ENCODE measurements at places on chromosomes 12 and 14.

DNA sequence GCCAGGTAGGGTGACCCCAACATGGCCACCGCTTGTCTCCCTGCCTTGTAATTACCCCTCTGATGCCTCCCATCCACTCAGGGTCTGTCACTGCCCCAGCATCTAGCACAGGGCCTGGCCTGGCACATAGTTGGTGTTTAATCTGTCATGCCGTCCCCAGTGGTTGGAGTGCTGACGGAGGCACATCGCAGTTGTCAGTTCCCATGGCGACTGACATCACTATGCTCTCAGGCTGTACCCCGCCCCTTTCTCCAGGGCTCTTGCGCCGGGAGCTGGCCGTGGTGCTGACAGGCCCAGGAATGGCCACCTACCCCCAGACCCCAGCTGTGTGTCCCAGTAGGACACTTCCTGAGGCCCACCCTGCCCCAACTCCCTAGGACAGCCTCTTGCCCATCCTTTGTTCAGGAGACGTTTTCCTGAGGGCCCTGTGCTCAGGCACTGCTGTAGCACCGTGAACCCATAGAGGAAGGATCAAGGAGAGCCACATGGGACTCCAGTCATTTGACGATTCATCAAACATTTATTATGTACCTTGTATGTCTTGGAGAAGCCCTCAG is 23.0 kb downstream of the FAM222A start:
- peak; percentile 56 for DNase-seq

- no peak for DNase-seq
Observed at GRCh38 chr12:89346741-89347324, 5.5 kb downstream of the DUSP6 start.

GRCh38 chr14:45290547-45290946 is 37.5 kb upstream of the MIS18BP1 start:
- DNase-seq, result no peak

DNA sequence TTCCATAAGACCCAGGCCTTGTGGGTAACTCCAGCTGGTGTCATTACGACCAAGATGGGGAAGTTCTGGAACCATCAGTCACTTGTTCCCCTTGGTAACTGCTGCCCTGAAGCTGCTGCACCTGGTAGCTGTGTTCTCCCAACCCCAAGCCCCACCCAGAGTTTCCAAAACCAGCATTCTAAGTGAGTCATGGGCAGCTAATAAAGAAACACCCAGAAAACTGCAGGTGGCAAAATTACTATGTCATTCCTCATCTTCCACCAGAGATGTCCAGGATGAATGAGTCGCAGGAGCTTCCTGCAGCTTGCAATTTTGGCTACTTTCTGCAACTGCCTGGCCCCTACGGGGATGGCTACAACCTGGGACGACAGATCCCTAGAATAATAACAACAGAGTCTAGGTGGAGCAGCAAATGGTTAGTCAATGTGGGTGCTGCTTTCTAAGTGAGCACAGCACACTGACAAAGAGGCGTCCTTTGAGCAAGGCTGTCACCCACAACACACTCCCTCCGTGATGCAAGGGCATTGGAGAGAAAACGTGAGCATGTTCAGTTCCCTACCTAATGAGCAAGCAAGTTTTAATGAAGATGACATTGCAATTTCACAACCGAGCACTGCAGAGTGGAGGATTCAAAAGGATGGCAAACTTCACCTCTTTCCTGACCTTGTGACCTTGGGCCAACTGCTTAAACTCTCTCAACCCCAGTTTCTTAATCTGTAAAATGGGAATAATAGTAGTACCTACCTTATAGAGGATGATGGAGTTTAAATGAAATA is 301.4 kb upstream of the NOS1 start:
- DNase-seq, result peak; percentile 44

GRCh38 chr12:55666508-55666907 is 29.8 kb downstream of the OR10P1 start:
- no peak for DNase-seq

GRCh38 chr14:73468828-73469375 is 10.6 kb upstream of the NUMB start:
- DNase-seq, result no peak

- DNase-seq, result no peak
Observed at GRCh38 chr14:61145034-61145902, 135.9 kb downstream of the TMEM30B start.

DNA sequence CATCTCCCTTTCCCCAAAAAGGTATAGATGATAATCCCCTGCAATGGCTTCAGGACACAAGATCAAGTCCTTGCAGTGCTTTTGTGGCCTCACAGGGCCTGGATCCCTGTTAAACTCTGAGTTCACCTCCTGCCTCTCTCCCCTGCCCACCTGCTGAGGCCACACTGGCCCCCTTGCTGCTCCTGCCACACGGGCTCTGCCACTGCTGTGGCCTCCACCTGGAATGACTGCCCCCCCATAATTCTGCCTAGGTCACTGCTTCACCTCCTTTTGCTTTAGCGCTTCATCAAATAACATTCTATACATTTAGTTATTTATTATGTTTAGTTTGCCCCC is 653 bp upstream of the IFI27 start:
- DNase-seq, result no peak

GRCh38 chr14:100340423-100340813 is 17.3 kb downstream of the SLC25A47 start:
- DNase-seq, result no peak

- DNase-seq, result no peak
Observed at GRCh38 chr12:4118601-4119156, 154.9 kb upstream of the CCND2 start.

- no peak for DNase-seq
Observed at GRCh38 chr12:124131659-124132058, 158.6 kb downstream of the ZNF664 start.

GRCh38 chr12:52655720-52656124 is 3.7 kb upstream of the KRT2 start:
- no peak for DNase-seq

- no peak for DNase-seq
Observed at GRCh38 chr14:51431033-51431709, 191.1 kb downstream of the TMX1 start.

DNA sequence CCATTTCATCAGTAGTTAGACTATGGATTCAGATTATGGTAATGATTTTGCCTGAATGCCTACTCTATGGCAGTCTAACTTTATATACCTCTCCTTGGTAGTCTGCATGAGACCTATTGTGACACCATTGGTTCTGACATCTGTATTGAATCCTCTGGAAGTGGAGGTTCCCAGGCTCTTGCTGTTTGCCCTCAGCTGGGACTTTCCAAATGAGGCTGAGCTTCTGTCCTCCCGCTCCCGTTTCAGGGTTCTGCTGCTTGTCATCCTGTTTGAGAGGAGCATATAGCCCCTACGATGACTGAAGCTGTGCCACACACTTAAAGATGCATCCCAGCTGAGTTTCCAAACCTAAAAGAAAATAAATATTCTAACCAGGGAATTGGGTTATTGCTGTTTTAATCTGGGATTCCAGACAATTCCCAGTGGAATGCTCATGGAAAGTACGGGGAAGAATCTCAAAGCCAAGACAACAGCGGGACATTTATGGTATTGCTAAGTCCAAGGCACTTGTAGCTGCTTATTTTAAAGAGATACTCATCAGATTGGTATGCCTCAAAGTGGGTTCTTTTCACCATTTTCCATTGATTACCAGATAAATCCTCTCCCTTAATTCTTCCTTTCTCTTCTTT is 105.9 kb downstream of the ETV6 start:
- no peak for DNase-seq

DNA sequence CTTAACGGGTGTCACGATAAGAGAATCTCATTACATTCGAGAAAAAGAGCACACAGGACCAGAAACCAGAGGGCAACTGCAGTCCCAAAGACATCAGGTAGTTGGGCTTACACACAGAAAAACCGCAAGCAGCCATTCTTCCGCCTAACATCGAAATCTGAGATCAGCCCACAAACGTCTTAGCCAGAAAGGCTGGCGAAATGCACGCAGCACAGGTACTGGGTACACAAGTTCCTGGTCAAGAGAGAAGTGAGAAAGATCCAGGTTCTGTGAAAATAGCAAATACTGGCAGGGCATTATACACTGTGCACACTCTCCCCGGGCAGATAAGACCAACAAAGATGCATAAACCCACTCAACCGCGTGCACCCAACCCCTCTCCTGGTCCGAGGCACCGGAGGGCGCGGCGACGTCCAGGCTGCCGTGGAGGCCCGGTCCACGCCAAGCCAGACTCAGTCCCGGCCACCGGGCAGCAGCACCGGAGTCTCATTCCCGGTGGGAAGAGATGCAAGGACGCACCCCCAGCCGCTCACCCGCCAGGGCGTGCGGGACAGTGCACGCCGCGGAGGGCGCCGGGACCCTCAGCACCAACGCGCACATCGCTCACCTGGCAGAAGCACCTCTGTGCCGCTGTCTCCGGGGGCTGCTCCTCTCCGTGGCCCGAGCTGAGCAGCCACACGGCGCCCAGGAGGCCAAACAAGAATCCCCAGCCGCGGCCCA is 437 bp downstream of the ERO1A start:
- peak; percentile 32 for DNase-seq

GRCh38 chr12:32756476-32757066 is 874 bp upstream of the YARS2 start:
- no peak for DNase-seq

GRCh38 chr12:9864913-9865675 is 4.1 kb downstream of the CLEC2B start:
- DNase-seq, result no peak

DNA sequence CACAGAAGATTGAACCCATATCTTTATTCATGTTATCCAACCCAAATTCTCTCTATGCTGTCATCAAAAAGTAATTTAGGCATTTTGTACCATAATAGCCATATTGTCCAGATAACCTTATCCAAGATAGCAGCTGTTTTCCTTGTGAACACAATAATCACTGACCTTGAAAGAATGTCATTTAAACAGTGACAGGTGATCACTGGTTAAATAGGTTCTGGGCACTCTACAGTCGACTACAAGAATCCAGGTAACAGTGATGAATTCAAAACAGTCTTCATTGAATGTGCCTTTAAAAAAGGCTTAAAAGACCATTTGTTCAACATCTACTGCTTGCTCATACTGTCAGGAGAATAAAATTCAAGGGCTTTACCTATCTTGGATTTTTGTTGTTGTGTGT is 4.6 kb upstream of the SPX start:
- no peak for DNase-seq

- peak; percentile 57 for DNase-seq
Observed at GRCh38 chr12:59570145-59570544, 25.7 kb upstream of the SLC16A7 start.

DNA sequence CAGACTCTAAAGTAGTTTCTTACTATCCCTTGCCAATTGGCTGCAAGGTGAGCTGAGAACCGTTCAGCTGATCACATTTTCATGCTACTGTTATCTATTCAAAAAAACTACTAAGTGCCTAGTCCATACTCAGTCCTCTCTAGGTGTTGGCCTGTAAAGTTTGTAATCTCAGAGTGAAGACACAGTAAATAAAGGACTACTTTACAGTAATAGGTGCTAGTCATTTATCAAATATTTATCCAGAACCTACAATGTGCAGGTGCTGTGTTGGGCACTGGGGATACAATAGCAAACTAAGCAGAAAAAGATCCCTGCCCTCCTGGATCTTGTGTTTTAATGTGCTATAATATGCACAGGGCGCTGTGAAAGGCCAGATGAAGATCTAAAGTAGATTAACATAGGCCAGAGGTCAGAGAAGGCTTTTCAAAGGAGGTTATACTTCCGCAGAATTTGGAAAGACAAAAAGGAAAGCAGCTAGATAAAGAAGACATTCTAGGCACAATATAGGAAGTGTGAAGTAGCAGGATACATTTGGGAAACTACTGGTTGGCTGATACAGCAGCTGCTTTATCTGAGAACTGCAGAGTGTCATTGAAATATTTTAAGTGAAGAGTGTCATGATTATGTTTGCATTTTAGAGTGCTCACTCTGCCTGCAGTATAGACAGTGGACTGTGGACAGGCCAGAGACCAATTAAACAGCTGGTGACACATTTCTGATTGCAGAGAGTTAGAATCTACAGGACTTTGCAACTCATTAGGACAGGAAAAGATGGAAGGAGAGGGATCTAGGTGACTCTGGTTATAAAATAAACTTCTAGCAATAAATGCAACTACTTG is 8.0 kb upstream of the ACTR10 start:
- DNase-seq, result no peak

DNA sequence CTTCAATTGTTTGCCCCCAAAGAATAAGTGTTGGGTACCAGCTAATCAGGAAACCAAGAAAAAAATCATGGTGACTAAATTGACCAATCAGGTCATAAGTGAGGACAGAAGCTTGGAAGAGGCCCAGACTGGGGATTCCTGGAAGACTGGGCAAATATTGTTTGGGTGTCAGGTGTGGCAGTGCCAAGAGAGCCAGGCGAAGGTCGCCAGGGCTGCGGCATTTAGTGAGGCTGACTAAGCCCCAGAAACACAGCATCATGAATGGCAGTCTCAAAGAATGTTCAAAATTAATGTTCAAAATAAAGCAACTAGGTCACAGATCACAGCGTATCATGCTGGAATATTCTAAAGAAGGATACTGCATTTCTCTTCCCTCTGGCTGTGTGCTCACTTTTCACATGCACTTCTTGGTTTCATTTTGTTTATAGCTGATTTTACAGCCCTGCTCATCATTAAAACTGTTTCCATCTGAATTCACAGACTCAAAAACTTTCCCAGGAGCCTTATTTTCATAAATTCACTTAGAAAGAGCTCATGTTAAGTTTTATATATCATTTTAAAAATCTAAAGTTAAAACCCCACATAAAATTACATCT is 85.3 kb upstream of the OVCH1 start:
- DNase-seq, result no peak

GRCh38 chr12:44076871-44077270 is 241.0 kb downstream of the TMEM117 start:
- no peak for DNase-seq

GRCh38 chr14:92959189-92959531 is 36.2 kb downstream of the CHGA start:
- DNase-seq, result no peak

DNA sequence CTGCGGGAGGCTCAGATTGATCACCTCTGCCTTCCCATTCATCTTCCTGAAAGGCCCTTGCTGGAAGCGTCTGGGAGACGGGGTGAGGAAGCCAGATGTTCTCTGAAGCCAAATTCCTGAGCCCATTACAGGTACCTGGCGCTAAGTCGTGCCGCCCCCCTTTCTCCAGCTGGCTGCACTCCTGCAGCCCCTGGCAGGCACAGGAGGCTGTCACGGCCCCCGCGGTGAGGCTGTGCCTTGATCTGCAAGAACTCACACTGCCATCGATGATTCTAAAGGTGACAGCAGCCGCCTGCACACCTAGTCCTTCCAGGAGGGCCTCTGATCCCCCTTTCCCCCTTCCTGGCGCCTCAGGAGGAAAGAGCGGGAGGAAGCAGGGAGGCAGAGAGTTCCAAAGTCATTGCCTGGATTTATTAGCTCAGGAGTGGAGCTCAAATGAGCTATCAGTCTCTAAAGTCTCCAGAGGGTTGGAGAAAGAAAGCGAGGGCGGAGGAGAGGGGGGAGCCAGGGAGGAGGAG is 106.9 kb downstream of the RFLNA start:
- no peak for DNase-seq

DNA sequence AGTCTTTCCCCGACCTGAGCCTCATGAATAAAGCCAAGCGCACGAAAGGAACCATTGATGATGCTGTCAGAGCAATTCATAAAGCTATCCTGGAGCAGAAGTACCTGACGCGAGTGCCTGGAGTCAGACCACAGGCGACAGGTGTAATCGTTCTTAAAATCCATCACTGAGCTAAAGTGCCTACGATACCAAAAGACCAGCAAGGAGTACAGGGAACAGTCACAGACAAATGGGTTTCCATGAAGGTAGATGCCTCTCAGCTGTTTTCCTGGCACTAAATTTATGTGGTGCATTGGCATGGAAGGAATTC is 1.4 kb upstream of the PCED1B start:
- DNase-seq, result no peak

GRCh38 chr14:92451245-92451644 is 62.3 kb upstream of the RIN3 start:
- DNase-seq, result no peak

- DNase-seq, result no peak
Observed at GRCh38 chr12:95918194-95918993, 24.0 kb downstream of the CCDC38 start.
